ENCODE measurements at places on chromosomes 2 and 18. TPM values are rescaled to one million over a fixed set of nuclear protein-coding genes. Genes with fewer than 3 reads are reported as not detected.

Gene SPC25
- 5.3 TPM for total RNA-seq

Gene NRP2
- total RNA-seq = 26.1 TPM

Gene SGPP2
- total RNA-seq = 0.82 TPM

Gene CARF
- 20.0 TPM for total RNA-seq

Gene EFEMP1
- total RNA-seq = 7.3 TPM

Gene ALKAL2
- 2.0 TPM for total RNA-seq

Gene ZDBF2
- 31.4 TPM for total RNA-seq

Gene SETBP1
- total RNA-seq = 34.2 TPM

GRCh38 chr18:3468066-3468705 is 18.2 kb downstream of the TGIF1 start:
- DNase-seq = no peak

DNA sequence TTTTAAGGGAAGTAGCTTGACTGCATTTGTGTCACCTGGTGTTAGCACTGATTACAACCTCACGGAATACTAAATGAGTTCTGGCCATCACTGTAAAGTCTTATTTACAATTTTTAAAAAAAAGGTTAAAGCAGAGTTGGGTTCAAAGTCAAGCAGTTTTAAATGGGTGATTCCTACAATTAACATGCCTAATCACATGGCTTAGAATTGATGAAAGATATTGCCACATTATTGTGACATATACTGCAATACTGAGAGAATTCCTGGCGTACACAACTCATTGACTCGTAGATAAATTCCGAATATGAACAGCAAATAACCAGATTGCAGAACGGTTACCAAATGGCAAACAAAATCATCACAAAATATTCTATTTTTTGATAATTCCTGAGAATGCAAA is 34.2 kb downstream of the ROCK2 start:
- DNase-seq = no peak

- no peak for DNase-seq
Measured at GRCh38 chr2:146893500-146894041, 951.3 kb upstream of the ACVR2A start.

DNA sequence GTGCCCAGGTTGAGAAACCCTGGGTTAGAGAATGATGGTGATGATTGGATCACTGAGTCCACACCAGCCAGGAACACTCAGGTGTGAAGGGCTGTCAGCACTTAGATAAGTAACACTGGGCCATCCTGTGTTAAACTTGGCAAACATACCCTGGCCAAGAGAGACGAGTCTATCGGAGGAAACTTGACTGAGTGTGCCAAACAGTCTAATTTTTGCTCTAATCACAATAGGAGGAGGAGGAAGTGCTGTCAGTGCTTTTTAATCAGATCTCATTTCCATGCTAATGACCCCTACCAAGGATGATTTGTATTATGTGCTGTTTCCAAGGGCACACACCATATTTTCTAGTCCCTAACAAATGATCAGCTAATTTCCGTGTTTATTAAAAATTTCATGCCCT is 63.8 kb upstream of the SEC11C start:
- no peak for DNase-seq

GRCh38 chr2:69729266-69729665 is 12.7 kb upstream of the ANXA4 start:
- no peak for DNase-seq

- no peak for DNase-seq
Measured at GRCh38 chr2:207515671-207516070, 14.1 kb upstream of the CREB1 start.

GRCh38 chr18:40692871-40693270 is 1262.2 kb upstream of the PIK3C3 start:
- no peak for DNase-seq

- DNase-seq = no peak
Measured at GRCh38 chr2:172977270-172978062, 98.2 kb upstream of the MAP3K20 start.

GRCh38 chr2:206647985-206648384 is 5.7 kb downstream of the FAM237A start:
- DNase-seq = no peak

- no peak for DNase-seq
Measured at GRCh38 chr2:234403074-234403473, 93.8 kb downstream of the ARL4C start.

GRCh38 chr2:157320409-157320808 is 5.2 kb downstream of the ERMN start:
- DNase-seq = no peak

GRCh38 chr2:88190808-88191721 is 20.9 kb downstream of the THNSL2 start:
- DNase-seq = no peak

GRCh38 chr2:26347286-26347865 is 787 bp upstream of the ADGRF3 start:
- no peak for DNase-seq

DNA sequence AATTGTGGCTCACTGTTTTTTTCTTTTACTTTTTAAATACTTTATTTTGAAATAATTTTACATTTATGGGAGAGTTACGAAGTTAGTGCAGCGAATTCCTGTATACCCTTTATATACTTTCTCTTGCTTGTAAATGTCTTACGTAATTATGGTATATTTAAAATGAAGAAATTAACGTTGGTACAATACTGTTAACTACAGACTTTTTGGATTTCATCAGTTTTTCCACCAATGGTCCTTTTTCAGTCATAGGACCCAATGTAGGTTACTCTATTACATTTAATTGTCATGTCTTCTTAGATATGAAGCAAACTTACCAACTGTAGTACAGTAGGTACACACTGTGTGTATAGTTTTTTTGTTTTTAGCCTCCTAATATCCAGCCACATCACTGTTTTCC is 76.3 kb downstream of the BOLA3 start:
- DNase-seq = no peak

DNA sequence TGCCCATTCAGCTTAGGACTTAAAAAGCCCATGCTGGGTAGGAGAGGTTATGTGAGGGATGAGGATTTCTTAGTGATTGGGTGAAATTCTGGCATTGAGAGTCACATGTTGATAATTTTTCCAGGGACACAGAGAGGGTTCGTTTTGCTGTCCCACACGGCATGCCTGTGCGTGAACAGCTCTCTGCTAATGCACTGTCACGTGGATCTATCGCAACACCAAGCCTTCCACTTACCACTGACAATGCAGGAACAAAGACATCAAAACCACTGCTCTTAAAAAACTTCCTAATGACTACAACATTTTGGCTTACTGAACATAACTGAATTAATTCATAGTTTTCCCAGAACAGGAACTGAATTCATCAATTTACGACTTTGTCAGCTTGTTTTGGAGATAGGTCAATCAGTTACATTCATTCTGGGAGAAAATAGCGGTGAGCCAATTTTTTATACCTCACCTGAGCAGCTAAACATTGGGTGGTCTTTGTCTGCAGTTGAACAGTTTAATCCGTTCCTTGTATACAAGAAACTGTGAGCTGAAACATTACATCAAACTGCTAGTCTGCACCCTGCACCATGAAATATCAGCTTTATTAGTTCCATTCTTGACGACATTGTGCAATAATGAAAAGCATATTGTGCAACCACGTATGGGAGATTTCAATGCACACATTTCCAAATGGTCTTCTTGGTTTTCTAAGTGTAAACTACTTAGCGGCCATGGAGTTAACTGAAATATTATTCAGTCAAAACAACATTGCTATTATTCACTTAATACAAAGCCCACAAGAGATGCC is 127.1 kb downstream of the LPIN1 start:
- DNase-seq = no peak

- DNase-seq = no peak
Measured at GRCh38 chr2:70091816-70092215, 4.5 kb downstream of the PCBP1 start.

DNA sequence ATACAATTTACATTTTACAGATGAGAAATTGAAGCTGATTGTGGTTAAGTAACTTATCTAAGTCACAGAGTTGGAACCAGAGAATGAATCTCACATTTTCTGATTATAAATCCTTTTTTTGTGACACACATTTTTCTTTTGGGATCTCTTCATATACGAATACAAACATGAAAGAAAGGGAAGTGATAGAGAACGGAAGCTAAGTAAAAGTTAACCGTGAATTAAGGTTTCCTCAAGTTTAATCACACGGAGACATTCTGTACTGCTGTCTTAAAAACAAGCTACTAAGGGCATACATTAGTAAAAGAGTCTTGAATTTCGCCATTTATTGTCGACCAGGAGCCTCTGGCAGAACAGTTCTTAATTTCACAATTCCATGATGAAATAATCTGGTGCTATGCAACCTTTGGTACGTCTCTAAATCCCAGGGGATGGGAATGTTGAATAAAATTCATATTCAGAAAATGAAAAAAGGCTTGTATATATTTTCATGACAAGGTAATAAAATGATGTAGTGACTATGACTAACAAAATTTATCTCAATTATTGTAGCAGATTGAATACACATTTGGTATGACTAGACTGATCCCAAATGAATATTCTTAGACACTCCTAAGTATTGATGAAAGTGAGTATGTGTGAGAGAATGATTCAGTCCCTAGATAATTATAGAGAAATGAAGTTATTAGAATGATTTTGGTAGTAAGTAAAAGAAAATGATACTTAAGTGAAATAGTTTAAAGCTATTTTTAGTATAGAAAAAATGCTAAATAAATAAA is 40.3 kb upstream of the ZSWIM2 start:
- no peak for DNase-seq

DNA sequence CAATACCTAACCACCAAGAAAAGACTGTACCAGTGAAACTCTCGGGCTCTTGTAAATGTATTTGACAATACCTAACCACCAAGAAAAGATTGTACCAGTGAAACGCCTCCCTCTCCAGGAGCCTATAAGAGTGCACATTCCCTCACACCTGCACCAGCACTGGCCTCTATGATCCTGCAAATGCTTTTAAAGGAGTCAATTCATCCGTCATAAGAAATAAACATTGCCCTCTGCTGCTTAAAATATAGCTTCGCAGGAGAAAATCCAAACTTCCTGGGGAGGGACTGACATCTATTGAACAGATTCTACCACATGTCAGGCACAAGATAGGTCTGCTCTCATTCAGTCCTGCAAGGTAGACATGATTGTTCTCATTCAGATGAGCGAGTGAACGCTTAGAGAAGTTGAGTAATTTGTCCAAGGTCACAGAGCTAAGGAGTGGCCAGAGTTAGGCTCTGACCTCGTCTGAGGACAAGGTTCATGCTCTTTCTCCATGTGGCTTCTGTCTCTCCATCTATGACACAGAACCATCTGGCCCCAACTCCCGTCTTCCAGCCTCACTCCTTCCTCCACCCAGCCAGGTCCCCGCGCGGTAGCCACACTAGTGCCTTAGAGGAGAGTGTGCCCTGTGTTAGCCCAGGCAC is 38.7 kb downstream of the MCFD2 start:
- DNase-seq = peak; percentile 51

GRCh38 chr2:175251425-175252041 is 70.0 kb upstream of the ATP5MC3 start:
- DNase-seq = no peak

- DNase-seq = no peak
Measured at GRCh38 chr2:116719836-116720235, 1094.7 kb upstream of the DDX18 start.

DNA sequence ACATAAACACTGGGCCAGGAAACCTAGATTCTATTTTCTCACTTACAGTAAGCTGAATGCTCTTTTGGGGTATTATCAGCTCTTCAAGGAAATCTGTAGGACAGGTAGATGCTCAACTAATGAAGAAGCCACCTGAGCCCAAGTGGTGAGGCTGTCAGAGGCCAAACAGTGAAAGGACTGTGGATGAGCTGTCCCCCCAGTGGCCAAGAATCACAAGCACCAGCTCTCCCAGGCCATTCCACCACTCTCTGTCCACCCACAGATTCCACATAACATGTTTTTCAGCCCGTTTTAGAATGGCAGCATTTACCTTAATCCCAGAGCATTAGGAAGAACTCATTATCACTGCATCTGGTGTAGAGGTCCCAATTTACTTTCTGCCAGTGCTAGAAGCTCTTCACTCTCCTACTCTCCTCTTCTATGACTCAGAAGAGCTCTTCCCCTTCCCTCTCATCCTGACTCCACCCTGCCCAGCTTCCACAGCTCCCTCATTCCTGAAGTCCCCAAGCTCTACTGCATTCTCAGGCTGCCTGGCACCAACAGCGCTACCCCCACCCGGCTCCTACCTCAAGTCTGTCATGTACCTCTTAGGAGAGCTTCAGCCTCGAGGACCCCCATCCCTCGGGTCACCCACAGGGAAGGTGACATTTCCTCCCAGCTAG is 43.8 kb upstream of the GORASP2 start:
- no peak for DNase-seq

GRCh38 chr18:8469544-8470130 is 139.6 kb upstream of the RAB12 start:
- no peak for DNase-seq

DNA sequence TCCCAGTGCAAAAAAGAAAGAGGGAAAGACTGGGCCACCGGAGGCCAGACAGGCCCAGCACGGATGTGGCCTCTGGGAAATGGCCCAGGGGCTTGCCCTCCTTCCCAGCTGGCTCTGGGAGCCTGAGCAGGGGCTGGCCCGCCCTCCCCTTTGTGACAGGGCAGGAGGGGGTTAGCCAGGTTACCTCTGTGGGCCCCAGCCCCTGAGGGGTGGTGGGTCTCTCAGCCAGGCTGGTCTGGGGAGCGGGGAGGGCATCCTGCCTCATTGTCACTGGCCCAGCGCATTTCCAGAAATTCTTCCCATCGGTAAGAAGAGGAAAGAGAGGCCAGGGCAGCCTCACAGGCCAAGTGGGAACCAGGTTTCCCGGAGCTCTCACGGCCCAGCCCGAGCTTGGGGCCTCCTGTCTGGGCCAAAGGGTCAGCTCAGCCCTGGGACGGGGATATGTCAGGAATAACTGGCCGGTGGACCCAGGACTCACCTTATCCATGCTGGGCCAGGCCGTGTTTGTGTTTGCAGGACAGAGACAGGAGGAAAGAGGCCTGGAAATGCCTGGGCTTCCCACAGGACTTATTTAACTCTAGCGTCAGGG is 182.2 kb downstream of the ZFP36L2 start:
- DNase-seq = no peak

GRCh38 chr2:159229476-159230144 is 56.9 kb downstream of the WDSUB1 start:
- DNase-seq = no peak

DNA sequence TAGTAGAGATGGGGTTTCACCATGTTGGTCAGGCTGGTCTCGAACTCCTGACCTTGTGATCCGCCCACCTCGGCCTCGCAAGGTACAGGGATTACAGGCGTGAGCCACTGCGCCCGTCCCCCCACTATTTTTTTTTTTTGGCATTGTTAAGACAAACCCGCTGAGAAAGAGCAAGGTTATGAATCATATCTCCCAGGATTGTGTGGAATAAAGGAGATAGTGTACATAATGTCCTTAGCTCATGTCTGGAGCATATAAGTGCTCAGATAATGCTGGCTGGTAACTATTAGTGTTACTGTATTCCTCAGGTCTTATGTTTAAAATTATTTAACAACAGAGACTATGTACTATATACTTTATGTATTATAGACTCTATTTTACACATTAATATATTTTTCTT is 36.0 kb downstream of the TTC27 start:
- DNase-seq = no peak

Data from frontal cortex (tissue), 4 donors.